ENCODE measurements at places on chromosomes 1 and 21. TPM values are rescaled to one million over a fixed set of nuclear protein-coding genes. Genes with fewer than 3 reads are reported as not detected.

- DNase-seq, result no peak
These were observed 210.9 kb upstream of the GALNT2 start for GRCh38 chr1:229856009-229856650.

- DNase-seq, result no peak
These were observed 11.3 kb upstream of the RHEX start for GRCh38 chr1:206041640-206042039.

DNA sequence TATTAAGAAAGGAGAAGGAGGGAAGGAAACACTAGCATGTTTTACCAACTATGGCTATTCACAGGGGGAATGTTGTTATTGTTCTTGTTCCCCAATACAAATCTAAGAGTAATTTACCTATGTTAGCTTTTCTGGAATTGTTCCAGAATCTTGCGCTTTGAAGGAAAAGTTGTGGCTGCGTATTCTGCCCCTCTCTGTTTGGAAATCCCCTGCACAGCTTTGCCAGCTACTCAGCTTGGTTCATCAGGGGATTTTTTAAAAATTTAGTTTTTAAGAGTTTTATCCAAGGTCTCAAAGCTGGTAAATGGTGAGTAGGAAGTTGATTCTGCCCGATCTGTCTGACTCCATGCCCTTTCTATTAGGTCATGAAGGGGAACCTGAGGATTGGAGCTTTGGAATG is 9.5 kb upstream of the IRF6 start:
- DNase-seq, result no peak

DNA sequence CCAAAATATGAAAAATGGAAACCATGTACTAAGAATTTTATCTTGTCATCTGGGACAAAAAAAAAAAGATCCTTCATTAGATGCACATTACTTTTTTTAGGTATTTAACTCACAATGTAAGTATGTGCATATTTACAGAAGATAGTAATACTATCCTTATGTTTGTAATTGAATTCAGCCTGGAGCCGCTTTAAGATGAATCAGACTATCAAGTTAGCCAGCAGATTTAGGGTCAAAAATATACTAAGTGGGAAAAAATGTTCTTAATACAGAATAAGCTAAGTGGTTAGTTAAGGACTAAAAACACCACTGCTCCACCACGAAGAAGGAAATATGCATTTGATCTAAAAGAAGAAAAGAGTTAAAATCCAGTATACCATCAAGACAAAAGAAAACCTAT is 49.1 kb downstream of the DSCAM start:
- DNase-seq, result no peak

DNA sequence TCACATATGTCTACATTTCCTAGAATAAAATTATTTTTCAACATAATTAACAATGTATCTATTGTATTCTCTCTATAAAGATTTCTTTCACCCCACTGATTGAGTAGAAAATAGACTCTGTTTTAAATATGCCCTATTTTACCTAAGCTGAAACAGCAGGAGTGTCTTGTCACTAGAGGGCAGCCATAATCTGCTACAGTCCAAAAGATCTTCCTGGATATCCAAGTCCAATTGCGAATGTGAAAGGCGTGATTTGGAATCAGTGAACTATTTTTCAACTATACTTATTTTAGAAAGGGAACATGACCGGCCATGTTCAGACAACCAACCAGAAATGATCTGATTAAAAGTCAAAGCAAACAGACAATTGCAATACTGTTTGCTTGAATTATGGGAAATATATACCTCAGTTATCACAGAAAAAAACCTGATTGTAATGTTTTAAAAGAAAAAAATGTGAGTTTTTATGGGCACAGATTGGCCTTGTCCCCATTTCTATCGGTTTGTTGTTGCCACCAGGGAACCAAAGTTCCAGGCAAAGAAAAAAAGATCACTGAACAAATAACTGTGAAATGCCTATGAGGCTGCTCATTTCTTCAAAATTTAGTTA is 1211.0 kb upstream of the ADGRL4 start:
- DNase-seq, result peak; percentile 20

GRCh38 chr1:40425198-40425597 is 25.1 kb upstream of the ZFP69B start:
- DNase-seq, result no peak

DNA sequence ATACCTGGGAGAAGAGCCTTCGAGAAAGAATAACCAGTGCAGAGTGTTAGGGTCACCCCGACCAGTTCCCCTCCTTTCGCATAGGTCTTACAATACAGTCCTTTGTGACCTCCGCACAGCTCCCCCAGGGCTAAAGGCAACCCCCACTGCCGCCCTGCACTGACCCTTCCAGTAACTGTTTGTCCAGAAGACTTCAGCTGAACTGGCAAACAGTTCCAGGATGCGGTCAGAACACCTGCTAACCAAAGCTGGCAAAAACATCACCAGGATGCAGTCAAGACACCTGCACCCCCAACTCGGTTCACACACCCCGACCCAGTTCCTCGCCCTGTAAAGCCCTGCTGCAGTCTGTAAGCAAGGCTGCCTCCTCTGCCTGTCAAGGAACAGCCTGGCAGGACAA is 6.4 kb upstream of the EVA1B start:
- DNase-seq, result no peak

- no peak for DNase-seq
These were observed 19.3 kb downstream of the IARS2 start for GRCh38 chr1:220113136-220113695.

- no peak for DNase-seq
These were observed 853 bp downstream of the USP16 start for GRCh38 chr21:29025328-29025713.

GRCh38 chr1:197915260-197915861 is 1.8 kb upstream of the LHX9 start:
- DNase-seq, result no peak

GRCh38 chr1:92299477-92300150 is 755 bp downstream of the RPAP2 start:
- no peak for DNase-seq

GRCh38 chr1:94539496-94539895 is 2.1 kb downstream of the F3 start:
- DNase-seq, result no peak

- DNase-seq, result no peak
These were observed 717.9 kb downstream of the AMY1C start for GRCh38 chr1:104467590-104467989.

- DNase-seq, result no peak
These were observed 21.1 kb downstream of the TTC13 start for GRCh38 chr1:230957580-230957989.

DNA sequence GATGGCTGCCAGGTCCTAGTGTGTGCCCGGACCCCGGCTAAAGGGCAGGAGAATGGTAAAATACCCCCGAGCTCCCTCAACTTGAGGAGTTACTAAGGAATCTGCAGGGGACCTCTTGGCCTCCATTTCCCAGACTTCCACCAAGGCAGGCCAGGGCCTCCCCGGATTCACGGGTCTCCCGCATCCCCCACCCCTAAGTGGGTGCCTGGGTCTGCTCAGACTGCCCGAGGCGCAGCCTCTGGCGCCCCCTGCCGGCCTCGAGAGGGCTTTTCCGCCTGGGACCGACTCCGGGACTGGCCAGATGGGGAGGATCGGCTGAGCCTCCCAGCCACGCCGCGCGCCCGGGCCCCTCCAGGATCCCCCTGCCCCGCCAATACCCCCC is 1.7 kb downstream of the PLEKHG5 start:
- DNase-seq, result peak; percentile 29

DNA sequence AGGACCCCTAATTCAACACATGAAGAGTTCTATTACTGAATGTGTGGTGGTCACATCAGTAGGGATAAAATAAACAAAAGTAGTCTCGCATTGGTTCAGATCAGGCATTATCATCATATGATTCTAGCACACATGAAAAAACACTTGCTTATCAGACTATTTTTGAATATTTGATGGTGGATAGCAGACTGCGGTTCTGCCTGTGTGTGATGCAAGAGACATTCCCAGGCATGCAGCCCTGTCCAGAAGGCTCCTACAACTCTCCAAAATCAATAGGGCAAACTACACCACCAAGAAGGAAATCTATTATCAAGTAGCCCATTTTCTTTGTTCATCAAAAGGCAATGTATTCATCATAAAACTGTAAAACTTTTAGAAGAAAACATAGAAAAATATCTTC is 304.7 kb downstream of the DUSP10 start:
- no peak for DNase-seq

DNA sequence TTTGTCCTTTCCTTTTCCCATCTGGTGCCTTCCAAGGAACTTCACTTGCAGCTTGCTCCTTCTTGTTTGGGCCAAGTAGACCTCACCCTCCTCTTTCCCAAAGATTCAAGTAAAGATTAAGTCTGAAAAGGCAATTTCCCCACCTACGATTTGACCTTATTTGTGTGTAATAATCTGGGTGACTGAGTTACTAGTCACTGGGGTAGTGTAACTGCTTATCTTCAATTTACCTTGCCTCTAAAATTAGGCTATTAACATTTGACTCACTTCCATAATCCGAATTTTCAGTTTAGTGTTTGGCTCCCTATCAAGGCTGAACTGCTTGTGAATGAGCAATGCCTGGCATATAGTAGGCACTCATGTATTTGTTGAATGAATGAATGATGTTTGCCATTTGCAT is 59.6 kb downstream of the PLA2G4A start:
- DNase-seq, result no peak

GRCh38 chr1:49337251-49337650 is 560.6 kb upstream of the BEND5 start:
- DNase-seq, result no peak

- no peak for DNase-seq
These were observed 52.0 kb upstream of the STUM start for GRCh38 chr1:226496453-226497015.

DNA sequence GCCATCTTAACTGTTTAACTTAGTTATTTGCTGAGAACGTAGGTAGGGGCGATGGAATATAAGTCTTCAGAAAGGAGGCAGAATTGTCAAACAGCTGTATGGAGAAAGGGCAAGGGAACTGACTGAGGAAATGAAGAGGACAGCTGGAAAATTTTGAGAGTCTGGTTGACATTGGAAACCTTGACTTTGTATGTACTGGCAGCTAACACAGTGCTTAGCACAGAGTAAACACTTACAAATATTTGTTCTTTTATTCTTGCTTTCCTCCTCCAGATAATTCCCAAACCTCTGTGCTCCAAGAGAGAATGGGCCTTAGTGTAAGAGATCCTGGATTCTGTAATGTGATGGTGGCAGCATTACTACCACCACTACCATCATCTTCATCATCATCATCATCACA is 91.3 kb downstream of the ZSCAN20 start:
- DNase-seq, result no peak

- DNase-seq, result no peak
These were observed 113.1 kb downstream of the ITSN1 start for GRCh38 chr21:33755354-33755753.

DNA sequence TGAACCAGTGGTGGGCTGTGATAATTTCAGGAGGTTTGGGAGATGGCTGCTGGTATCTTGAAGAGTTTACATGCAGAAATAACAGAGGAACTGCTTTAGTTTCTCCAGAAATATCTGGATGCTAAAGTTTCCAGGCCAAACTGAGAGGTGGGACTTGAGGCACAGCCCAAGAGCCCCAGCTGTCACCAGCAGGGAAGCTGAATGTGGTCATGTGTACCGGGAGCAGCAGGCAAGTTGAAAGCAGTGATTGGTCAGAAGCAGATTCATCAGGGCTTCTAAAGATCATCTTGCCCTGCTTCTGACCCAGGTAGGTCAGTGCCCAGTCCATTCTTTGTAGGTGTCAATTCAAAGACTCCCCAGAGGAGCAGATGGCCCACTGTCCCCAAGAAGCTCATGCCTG is 7.9 kb upstream of the RPTN start:
- no peak for DNase-seq

GRCh38 chr1:195939844-195940243 is 668.4 kb downstream of the KCNT2 start:
- no peak for DNase-seq

DNA sequence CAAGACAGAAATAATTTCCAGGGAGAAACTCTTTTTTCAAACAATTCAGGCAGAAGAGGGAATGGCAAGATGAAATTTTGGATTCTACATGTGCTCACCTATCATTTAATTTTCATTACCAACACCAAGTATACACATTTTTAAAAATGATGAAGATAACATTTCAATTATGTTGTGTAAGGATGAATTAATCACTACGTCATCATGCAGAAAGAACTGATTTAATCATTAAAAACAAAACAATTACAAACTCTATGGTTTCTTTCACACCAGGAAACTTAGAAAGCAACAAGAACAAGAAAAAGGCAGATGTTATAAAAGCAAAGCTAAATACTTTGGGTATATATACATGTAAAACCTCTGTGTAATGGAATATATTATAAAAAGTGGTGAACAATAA is 668.5 kb downstream of the NCAM2 start:
- DNase-seq, result no peak

DNA sequence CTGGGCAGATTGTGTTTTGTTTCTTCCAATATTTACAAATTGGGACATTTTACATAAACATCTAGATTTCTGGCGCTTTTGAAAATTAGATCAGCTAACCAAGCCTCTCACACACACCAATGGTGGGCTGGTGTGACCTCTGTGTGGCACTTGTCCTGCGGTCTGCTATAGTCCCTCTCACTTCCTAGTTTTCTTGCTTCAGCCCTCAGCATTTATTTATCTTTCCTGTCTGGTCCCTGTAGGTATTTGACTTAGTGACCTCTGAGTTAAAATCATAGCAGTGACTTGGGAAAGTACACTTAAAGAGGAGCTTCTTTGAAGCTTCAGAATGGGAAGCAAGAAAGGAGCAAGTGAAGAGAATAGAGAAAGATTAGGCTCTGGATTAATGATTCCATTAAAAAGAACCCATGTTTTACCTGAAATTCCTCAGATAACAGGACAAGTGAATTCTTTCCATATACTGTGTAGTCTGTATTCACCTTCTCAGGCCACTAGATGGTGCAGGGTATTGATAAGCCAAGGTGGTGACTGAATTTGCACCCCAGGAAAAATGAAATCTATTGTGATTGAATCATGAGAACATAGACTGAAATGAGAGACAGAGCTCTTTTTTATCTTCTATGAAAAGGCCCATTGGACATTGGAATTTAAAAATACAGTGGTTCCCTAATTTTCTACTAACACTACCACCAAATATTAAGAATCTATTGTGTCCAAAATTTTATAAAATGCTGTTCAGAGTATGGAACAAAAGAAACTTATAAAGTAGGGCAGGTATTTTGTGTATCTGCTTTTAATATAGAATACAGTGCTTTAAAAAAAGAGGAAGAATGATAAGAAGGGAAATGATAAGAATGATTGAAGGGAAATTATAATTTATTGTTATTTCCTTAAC is 7.1 kb upstream of the DIPK1A start:
- DNase-seq, result no peak

GRCh38 chr1:153937331-153937730 is 9.2 kb downstream of the DENND4B start:
- no peak for DNase-seq

Gene PDZK1IP1
- not detected for polyA plus RNA-seq

Gene RNU11
- not detected for polyA plus RNA-seq

Gene RAP1GAP
- 0.14 TPM for polyA plus RNA-seq

Gene HHAT
- polyA plus RNA-seq, result 5.1 TPM

Gene CCDC27
- not detected for polyA plus RNA-seq

Gene KRTAP11-1
- not detected for polyA plus RNA-seq

Gene RAB13
- polyA plus RNA-seq, result 259 TPM

Gene NLRP3
- polyA plus RNA-seq, result 0.06 TPM

Gene NPR1
- 0.02 TPM for polyA plus RNA-seq

Gene CRABP2
- 12.8 TPM for polyA plus RNA-seq

Gene MIXL1
- polyA plus RNA-seq, result 0.21 TPM

Gene LHX4
- polyA plus RNA-seq, result 0.10 TPM
